ENCODE measurements at places on chromosomes 3 and 15.

DNA sequence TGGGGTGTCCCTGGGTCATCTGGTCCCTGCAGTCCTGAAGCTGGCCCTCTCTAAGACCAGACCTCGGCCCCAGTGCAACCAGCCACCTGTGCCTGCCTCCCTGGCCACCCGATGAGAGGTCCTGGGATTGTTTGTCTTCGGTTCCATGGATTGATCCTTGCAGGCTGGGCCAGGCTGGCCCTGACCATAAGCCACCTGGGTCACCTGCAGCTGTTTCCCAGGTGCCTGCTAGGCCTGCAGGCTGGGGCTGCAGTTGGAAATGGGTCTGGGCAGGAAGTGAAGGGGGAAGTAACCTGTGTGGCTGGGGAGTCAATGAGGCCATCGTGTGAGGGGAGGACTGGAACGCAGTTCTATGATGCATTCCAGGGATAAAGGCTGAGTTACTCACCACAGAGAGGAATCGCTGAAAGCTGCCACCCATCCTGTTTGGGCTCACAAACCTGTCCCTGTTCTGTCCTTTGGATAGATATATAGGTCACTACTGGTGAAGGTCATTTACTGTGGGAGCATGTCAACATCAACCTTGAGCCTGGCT lies 30.9 kb upstream of the VPS8 start:
- peak; percentile 9 for DNase-seq

DNA sequence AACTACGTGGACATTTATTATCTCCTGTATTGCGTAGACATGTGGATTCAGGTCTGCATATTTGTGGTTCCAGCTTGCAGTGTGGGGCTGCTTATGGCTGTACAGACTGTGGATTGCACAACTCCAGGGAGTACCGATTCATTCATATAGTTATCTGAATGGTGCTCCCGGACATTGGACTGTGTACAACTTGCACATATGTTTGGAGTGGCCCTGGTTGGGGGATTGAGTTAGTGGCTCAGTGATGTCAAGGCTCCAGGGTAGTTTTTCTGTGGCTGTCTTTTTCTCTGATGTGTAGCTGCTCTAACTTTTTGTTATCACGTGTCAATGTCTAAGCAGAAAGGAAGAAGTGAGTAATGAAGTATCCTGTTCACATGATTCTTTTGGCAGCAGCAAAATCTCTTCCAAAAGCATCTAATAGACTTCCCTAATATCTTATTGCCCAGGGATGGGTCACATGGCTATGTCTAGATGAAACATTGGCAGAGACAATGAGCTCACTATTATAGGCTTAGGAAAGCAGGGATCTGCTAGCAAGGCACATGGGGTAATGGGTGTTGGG lies 15.8 kb downstream of the ST3GAL6 start:
- DNase-seq, result peak; percentile 99

DNA sequence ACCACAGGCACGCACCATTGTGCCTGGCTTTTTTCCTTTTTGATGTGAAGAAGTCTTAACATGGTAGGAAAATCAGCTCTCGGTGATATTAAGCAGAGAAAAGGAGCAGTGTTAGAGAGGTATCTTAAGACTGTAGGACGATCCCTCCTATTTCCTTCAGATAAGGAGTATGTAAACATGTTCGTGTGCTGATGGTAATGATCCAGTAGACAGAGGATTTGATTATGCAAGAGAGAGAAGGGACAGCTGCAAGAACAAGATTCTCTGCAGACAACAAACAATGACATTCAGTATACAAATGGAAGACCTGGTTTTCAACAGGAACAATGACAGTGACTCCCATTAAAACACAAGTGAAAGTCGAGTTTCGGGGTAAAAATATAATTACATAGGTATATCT lies 95.1 kb upstream of the MELTF start:
- DNase-seq, result peak; percentile 71

DNA sequence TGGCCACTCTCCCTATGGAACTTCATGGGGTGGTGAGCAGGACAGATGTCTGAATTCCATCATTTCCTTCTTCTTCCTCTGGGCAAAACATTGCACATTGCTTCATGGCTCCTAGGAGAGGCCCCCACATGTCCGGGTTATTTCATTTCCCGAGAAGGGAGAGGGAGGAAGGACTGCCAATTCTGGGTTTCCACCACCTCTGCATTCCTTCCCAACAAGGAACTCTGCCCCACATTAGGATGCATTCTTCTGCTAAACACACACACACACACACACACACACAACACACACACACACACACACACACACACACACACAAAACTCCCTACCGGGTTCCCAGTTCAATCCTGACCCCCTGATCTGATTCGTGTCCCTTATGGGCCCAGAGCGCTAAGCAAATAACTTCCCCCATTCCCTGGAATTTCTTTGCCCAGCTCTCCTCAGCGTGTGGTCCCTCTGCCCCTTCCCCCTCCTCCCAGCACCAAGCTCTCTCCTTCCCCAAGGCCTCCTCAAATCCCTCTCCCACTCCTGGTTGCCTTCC lies 1.9 kb downstream of the RHO start:
- DNase-seq, result peak; percentile 74

GRCh38 chr3:140500473-140500872 lies 177.4 kb upstream of the TRIM42 start:
- DNase-seq, result no peak

GRCh38 chr3:72310419-72311380 lies 525.8 kb upstream of the PROK2 start:
- DNase-seq, result no peak

DNA sequence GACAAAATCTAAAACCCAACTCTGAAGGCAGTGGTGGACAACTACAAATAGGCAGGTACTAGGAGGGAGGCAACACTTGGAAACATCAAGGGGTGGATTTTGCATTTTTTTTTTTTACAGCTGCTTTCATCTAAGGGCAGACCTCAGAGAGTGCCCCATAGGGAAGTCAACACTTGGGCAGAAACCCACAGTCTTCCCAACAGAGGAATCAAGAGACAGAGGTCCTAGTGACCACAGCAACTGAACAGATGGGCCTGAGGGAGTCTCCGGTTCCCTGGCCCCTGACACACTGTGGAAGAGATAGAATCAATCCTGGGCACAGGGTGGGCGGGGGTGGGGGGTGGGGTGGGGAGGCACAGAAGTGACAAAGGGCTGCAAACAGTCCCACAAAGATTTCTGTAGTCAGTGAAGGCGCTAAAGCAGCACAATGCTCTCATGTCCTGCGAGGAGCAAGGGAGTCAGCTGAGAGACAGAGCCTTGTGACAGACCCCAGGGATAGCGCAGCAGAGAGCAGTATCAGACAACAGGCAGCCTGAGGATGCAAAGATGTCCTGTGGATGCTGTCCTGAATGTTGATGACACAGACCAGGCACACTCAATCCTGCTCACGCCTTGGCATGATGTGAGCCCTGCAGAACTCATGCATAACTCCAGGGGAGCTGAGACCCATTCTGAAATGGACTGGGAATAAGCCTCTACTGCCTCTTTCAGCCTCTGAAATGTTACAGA lies 6.9 kb upstream of the RFTN1 start:
- no peak for DNase-seq

DNA sequence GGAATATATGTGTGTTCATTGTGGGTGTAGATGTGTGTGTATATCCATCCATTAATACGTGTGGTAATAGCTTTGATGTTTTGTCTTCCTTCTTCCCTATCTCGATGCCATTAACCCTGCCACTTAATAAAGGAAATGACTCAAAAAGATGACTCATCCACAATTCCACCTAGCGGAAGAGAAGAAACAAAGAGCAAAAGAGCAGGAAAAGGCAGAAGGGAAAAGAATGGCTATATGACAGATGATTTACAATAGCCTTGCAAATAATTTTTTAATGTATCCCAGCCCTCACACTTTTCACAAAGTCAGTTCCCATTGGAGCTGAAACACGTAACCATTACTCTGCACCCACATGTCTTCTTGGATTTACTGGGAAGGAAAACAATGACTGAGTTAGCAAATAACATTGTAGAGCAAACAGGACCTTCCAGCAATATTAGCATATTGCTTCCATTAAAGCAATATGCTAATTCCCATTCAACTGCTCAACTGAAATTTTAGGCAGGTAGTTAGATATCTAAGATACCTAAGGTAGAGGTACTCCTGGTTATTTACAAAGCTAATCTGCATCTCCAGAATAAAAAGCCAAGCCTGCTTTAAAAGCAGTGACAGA lies 197.2 kb downstream of the KCNAB1 start:
- DNase-seq, result peak; percentile 44

- DNase-seq, result no peak
These were observed 85.7 kb downstream of the RYR3 start for GRCh38 chr15:33396475-33396874.

DNA sequence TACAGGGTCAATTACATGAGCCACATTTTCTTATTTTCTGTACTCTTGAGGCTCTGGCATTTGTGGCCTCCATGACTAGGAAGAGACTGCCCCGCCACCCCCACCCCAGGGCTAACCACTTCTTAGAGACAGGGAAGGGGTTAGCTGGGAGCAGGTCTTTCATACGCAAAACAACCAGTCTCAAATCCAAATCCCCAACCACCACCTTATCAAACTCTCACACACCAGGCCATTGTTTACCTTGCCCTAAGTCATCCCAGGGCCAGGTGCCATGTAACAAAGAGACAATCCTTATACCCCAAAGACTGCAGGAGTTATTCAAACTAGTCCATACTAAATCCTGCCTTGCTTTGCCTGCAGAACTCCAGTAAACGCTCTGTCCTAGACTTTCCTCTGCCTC lies 77.8 kb downstream of the B3GNT5 start:
- no peak for DNase-seq

DNA sequence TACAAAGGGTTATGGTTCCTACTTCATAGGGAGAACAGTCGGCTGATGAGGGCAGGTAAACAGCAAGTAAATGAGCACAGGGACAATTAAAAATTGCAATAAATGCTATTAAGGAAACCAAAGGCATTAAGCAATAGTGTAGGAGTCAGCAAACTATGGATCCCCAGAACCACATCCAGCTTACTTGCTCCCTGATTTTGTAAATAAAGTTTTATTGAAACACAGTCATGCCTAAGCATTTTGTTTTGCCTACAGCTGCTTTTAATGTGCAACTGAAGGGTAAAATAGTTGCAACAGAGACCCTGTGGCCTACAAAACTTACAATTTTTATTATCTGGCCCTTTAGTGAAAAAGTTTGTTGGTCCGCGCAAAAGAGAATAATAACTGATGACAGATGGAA lies 351.2 kb upstream of the NR2F2 start:
- no peak for DNase-seq

DNA sequence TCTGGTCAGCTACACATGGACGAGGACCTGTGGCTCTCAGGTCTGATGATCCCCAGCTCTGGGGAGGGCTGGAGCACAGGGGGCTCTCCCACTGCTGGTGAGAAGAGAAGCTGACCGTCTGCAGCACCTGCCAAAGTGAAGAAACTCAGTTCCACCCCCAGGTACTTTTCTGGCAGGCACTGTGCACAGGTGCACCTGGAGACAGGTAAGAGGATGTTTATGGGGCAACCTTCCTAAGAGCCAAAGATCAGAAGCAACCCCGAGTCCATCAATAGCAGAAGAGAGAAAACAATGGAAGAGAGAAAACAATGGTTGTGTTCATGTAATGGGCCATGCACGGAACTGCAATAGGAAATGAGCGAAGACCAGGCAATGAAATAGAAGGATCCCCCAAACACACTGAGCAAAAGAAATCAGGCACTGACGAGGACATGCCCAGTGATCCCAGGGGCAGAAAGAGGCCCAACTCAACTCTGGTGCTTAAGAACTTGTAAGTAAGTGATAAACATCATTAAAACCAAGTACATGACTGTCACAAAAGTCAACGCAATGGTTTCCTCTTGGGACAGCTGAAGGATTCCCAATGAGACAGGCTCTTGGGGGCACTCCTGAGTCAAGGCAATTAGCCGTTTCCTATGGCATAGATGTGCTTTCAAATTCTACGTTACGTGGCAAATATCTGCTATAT lies 95.0 kb upstream of the ALDH1A3 start:
- DNase-seq, result no peak

GRCh38 chr3:156291272-156292123 lies 171.1 kb downstream of the KCNAB1 start:
- no peak for DNase-seq

DNA sequence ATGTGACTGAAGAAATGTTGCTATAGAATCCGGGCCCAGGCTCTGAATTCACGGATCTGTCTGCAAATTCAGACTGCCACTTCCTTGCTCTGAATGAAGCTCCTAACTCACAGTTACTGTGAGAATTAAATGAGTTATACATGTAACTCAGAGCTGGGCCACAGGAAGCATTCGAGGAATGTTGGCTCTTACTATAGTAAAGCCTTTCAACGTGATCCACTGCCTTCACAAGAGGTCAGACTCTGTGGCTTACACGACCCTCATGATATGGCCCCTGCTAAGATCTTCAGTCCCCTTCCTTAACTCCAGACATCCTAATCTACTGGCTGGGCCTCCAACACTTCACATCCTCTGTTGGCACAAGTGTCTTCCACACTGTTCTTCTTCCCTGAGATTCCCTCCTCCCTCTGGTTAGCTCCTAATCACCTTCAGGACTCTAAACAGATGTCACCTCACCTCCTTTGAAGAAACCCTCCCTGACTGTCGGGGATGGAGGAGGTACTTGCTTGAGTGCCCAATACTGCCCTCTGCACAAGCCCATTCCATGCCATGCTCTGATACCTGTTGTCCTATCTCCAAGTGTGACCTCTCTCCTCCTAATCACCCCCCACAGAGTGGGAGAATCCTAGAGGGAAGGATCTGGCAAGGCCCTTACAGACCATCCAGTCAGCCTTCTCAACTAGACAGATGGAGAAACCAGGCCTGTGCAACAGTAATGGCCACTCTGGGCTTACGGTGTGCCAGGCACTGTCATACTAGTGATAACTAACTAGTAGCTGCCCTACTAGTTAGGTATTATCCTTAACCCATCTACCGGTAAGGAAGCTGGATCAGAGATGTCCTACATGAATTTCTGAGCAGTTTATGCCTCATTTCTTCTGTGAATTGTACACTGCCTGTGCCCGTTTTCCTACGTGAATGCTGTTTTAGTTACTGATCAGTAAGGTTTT lies 1.3 kb downstream of the ACTR8 start:
- DNase-seq, result peak; percentile 53

DNA sequence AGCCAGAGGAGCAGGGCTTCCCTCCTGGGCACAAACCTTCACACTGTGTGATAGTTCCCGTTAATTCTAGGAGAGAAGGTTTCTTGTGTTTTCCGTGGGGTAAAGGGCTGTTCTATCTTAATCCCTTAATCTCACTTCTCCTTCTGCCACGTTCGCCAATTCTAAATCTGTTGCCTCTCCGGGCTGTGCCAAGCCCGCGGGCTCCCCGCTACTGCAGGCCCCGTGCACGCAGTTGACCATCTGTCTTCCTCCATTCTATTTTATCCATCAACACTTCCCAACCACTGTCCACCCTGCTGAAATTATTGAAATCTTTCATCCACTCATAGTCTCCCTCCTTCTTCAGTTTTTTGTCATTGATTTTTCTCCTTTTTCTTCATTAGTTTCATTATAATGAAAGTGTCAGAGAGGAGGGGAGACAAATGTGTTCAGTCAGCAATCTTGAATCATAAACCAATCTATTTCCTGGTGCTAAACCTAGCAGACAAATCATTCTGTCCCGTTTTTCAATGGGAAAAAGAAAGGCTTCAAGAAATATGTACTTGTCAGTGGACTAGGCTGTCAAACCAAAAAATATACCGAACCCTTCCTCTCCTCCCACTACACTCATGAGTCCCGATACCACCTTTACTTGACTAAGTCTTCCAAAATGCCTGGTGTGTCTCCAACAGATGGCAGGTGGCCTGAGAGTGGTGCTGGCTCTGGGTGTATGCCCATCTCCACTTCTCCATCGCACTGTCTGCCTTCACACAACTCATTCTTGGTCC lies 39.6 kb downstream of the SLCO2A1 start:
- no peak for DNase-seq
